IMR-90 (cell line): ENCODE measurements at places on chromosomes 7 and 10. TPM values are rescaled to one million over a fixed set of nuclear protein-coding genes. Genes with fewer than 3 reads are reported as not detected.

GRCh38 chr7:152871005-152871677 lies 111.6 kb downstream of the ACTR3B start:
- no peaks in the 10 kb centered on the region; the same call in 1 of the 2 replicates for H3K4me1 ChIP-seq
- no peak overlapping the region for H3K27ac ChIP-seq
- no peaks in the 10 kb centered on the region for H3K27me3 ChIP-seq
- no peaks in the 10 kb centered on the region for H3K36me3 ChIP-seq
- H3K4me3 ChIP-seq = no peak overlapping the region

GRCh38 chr7:77881871-77882270 lies 83.3 kb downstream of the PHTF2 start:
- no peak for DNase-seq
- peaks cover 3% of the 10 kb centered on the region; the same call in 1 of the 2 replicates for H3K4me1 ChIP-seq
- no peak overlapping the region for H3K27ac ChIP-seq
- H3K27me3 ChIP-seq = no peaks in the 10 kb centered on the region
- H3K4me3 ChIP-seq = no peak overlapping the region

GRCh38 chr7:151484971-151485707 lies 34.6 kb downstream of the RHEB start:
- no peaks in the 10 kb centered on the region for H3K27me3 ChIP-seq
- DNase-seq = peak; percentile 88
- peaks cover 30% of the 10 kb centered on the region for H3K36me3 ChIP-seq
- no peak overlapping the region for H3K4me3 ChIP-seq

FBXL13 gene
- 0.36 and 0.83 TPM in 2 replicates for total RNA-seq

HTR7 gene
- 0.56 and 0.72 TPM in 2 replicates for total RNA-seq

CCDC172 gene
- not detected in 2 replicates for total RNA-seq

DNA sequence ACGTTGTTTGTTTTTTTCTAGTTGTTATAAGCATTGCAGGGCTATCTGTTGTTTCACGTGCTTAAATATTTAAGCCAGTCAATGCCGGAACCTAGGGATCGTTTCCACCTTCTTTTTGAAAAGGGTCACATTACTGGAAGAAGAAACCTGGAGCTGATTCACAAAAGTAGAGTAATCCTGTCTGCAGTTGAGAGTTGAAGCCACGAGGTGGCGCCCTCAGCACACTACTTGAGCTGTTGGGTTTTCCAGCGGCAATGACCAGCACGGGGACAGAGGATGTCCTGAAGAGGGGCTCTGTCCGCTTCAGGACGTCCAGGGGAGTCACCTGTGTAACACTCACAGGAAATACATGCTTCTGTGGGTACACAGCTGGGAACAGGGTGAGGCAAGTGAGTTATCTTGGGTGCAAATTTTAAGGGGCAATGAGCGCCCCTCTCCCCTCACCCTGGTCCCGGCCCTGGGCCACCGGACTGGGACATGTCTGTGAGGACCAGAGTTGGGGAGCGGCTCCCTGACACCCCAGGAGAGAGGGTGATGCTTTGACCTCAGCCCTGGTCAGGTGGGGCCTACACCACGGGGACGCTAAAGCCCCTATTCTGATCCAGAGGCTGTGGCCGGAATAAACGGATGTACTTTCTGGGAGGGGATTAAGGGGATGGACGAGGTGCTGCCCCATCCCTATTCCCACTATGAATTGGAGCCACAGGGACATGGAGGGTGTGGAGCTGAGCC lies 26.3 kb upstream of the WDFY4 start:
- peaks cover 7% of the 10 kb centered on the region; the same call in 1 of the 2 replicates for H3K4me1 ChIP-seq
- H3K27ac ChIP-seq = no peak overlapping the region

GRCh38 chr10:33723181-33723580 lies 388.7 kb upstream of the NRP1 start:
- no peaks in the 10 kb centered on the region for H3K4me1 ChIP-seq
- no peaks in the 10 kb centered on the region; the same call in 1 of the 2 replicates for H3K27me3 ChIP-seq
- no peak overlapping the region for H3K4me3 ChIP-seq
- no peaks in the 10 kb centered on the region for H3K36me3 ChIP-seq

SH2D4B gene
- total RNA-seq = not detected in 2 replicates

DNA sequence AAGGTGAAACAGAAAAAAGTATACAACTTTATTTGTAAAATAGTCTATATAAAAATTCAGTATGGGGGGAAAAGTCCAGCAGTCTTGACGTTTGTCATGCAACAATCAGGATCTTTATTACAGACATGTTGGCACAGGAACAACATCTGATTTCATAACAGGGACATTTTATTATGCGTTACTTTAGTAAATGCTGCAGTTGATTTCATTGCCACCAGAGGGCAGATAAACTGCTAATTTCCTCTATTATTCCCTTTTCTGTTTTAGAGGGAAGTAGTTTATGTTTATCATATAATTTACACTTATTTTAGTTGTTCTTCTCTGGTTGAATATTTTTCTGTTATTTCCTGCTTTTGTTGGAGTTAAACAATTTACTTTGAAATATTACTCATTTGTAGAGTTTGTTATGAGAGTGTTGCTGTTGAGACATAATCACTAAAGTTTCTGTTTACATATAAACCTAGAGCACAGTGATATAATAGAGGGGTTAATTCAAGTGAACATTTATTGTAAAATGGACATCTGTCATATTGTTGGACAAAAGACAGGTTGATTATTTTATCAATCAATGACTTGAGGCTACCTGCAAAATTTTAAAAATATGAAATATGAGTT lies 3.3 kb downstream of the PLXDC2 start:
- H3K27me3 ChIP-seq = peaks cover 2% of the 10 kb centered on the region; the same call in 1 of the 2 replicates
- DNase-seq = peak; percentile 43
- H3K27ac ChIP-seq = no peak overlapping the region
- H3K36me3 ChIP-seq = no peaks in the 10 kb centered on the region
- H3K4me1 ChIP-seq = no peaks in the 10 kb centered on the region

GRCh38 chr10:72106896-72107295 lies 18.5 kb upstream of the SPOCK2 start:
- no peaks in the 10 kb centered on the region for H3K27me3 ChIP-seq
- H3K27ac ChIP-seq = no peak overlapping the region
- H3K4me3 ChIP-seq = no peak overlapping the region
- H3K4me1 ChIP-seq = peaks cover 2% of the 10 kb centered on the region; the same call in 1 of the 2 replicates
- peaks cover 4% of the 10 kb centered on the region; the same call in 1 of the 2 replicates for H3K36me3 ChIP-seq

CRYGN gene
- total RNA-seq = not detected in 2 replicates

GRCh38 chr10:16811765-16812164 lies 5.5 kb downstream of the RSU1 start:
- no peak for DNase-seq
- peaks cover 4% of the 10 kb centered on the region for H3K36me3 ChIP-seq
- no peaks in the 10 kb centered on the region for H3K27me3 ChIP-seq
- H3K27ac ChIP-seq = no peak overlapping the region
- H3K4me3 ChIP-seq = no peak overlapping the region

GRCh38 chr7:143385891-143386781 lies 5.0 kb downstream of the ZYX start:
- DNase-seq = no peak
- no peaks in the 10 kb centered on the region for H3K27me3 ChIP-seq
- peaks cover 85% of the 10 kb centered on the region for H3K36me3 ChIP-seq
- H3K4me1 ChIP-seq = peaks cover 50% of the 10 kb centered on the region

TRIM73 gene
- total RNA-seq = 0.18 and 0.28 TPM in 2 replicates

- H3K27ac ChIP-seq = no peak overlapping the region
- H3K27me3 ChIP-seq = no peaks in the 10 kb centered on the region
- H3K36me3 ChIP-seq = no peaks in the 10 kb centered on the region
- no peaks in the 10 kb centered on the region for H3K4me1 ChIP-seq
- H3K4me3 ChIP-seq = no peak overlapping the region
Measured at GRCh38 chr10:11175823-11176243, 158.2 kb downstream of the CELF2 start.

TRIM50 gene
- total RNA-seq = not detected in 2 replicates

DNA sequence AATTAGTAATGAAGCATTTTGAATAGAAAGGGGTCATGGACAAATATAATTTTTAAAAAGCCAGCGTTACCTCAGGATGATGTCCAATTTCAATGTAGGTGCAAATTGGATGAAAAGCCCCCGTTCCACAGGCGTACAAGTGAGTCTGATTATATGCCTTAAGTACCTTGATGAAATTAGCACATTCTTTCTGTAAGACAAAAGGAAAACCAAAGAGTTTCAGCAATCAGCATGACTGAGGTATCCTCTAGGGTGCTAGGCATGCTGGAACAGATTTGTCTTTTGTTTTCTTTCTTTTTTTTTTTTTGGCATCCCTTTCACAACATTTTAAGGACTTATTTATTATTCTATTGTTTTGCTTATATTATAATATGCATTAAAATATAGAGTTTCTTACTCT lies 84.2 kb downstream of the SEMA3A start:
- H3K4me3 ChIP-seq = no peak overlapping the region
- no peaks in the 10 kb centered on the region for H3K27me3 ChIP-seq
- no peak for DNase-seq
- peaks cover 10% of the 10 kb centered on the region for H3K36me3 ChIP-seq
- no peak overlapping the region for H3K27ac ChIP-seq

- H3K36me3 ChIP-seq = no peaks in the 10 kb centered on the region; the same call in 1 of the 2 replicates
- peak; percentile 30 for DNase-seq
- peak overlapping the region; percentile 83 for H3K4me3 ChIP-seq
- H3K4me1 ChIP-seq = peaks cover 2% of the 10 kb centered on the region
Measured at GRCh38 chr10:17644485-17644943, 563 bp downstream of the STAM start.

NPTX2 gene
- under 0.01 TPM in 2 replicates for total RNA-seq

- no peak for DNase-seq
- H3K36me3 ChIP-seq = peaks cover 2% of the 10 kb centered on the region; the same call in 1 of the 2 replicates
- H3K27me3 ChIP-seq = no peaks in the 10 kb centered on the region
- no peak overlapping the region for H3K27ac ChIP-seq
- H3K4me3 ChIP-seq = no peak overlapping the region
Measured at GRCh38 chr10:103795634-103796270, 59.6 kb downstream of the SH3PXD2A start.

- no peak overlapping the region for H3K27ac ChIP-seq
- peaks cover 4% of the 10 kb centered on the region for H3K4me1 ChIP-seq
- no peaks in the 10 kb centered on the region for H3K27me3 ChIP-seq
- no peak for DNase-seq
- H3K4me3 ChIP-seq = no peak overlapping the region
Measured at GRCh38 chr10:110691139-110691538, 47.0 kb downstream of the RBM20 start.

- H3K36me3 ChIP-seq = peaks cover 15% of the 10 kb centered on the region
- H3K27me3 ChIP-seq = no peaks in the 10 kb centered on the region
- peaks cover 9% of the 10 kb centered on the region for H3K4me1 ChIP-seq
- peak; percentile 55 for DNase-seq
- H3K27ac ChIP-seq = no peak overlapping the region
- H3K4me3 ChIP-seq = no peak overlapping the region
Measured at GRCh38 chr7:148763622-148764021, 64.9 kb downstream of the CUL1 start.

GRCh38 chr7:19290066-19290465 lies 144.8 kb upstream of the FERD3L start:
- no peaks in the 10 kb centered on the region for H3K4me1 ChIP-seq
- H3K4me3 ChIP-seq = no peak overlapping the region
- no peaks in the 10 kb centered on the region for H3K36me3 ChIP-seq
- DNase-seq = no peak

DNA sequence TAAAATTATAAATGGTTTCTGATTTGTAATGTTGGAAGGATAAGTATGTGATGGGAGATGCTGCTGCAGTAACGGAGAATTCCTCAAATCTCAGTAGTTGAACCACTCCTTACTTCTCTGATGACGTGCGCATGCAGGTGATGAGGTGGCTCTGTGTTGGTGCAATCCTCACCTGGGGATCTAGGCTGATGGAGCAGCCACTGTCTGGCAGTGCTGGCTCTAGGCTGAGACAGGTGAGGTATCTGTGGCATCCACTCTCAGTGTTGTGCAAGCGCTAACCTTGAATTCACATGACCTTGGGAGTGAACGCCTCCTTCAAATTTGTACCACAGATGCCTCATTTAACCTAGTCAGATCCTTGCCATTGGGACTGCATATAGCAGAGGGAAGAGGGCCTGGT lies 35.0 kb downstream of the LHFPL3 start:
- no peak overlapping the region for H3K4me3 ChIP-seq
- no peaks in the 10 kb centered on the region for H3K27me3 ChIP-seq
- no peak for DNase-seq
- H3K4me1 ChIP-seq = no peaks in the 10 kb centered on the region
